ENCODE measurements at places on chromosomes 12 and 14.

DNA sequence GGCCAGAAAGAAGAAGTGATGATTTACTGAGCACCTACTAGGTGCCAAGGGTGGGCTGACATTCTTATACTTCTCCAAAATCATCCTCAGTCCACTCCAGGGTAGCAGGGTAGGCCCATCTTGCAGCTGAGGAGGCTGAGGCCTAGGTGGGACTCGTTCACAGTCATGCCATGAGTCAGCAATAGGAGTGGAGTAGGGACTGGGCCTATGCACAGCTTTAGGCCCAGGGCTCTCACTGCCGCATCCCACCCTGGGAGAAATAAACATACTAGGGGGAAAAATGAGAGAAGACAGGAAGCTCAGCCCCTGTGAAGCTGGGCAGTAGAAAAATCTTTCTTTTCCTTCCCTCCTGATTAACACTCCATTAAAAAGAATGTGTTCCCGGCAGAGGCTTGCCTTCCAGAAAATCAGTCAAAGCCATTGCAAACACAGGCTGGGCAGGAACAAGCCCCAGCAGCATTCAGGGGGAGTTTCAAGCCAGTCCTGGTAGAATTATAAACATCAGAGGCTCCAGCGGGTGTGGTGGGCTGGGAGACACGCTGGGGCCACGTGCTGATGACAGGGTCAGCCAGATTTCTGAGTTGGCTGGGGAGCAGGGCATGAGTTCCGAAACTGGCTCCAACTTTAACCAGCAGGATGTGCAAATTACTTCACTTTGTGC is 1.8 kb downstream of the HSPB8 start:
- no peak for DNase-seq

- DNase-seq, result no peak
Measured at GRCh38 chr14:23063601-23064000, 6.3 kb upstream of the CDH24 start.

DNA sequence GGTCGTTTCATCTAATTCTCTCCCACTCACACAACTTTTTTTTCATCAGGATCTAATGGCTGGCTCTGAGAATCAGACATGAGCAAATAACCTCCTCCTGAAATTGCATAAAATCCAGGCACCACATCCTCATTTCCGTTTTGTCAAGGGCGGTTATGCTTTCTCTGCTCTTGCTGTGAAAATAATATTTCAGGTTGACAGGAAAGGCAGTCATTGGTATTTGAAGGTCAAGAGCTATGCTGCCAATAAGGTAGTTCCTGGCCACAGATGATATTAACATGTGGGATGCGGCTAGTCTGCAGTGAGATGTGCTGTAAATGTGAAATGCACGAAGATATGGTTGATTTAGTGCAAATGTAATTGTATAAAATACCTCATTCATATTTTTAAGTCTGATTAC is 870.2 kb upstream of the TMEM132C start:
- no peak for DNase-seq

- no peak for DNase-seq
Measured at GRCh38 chr14:52706286-52706685, 714 bp upstream of the PSMC6 start.

DNA sequence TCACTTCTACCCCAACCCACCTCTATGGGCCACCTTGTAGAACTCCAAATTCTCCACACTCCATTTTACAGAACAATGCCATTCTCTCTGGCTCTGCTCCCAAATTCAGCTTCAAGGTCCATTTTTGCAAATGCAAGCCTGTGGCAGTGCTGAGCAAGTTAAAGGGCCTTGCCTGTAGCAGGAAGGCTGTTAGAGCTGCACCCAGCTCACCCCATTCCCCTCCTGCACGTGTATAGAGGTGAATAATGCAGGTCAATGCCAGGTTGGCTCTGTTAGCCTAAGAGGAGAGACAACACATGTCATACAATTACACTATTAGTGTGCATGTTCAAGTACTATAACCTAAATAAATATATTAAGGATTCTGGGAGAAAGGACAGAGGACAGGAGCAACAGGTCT is 120.4 kb downstream of the TBX5 start:
- DNase-seq, result no peak

DNA sequence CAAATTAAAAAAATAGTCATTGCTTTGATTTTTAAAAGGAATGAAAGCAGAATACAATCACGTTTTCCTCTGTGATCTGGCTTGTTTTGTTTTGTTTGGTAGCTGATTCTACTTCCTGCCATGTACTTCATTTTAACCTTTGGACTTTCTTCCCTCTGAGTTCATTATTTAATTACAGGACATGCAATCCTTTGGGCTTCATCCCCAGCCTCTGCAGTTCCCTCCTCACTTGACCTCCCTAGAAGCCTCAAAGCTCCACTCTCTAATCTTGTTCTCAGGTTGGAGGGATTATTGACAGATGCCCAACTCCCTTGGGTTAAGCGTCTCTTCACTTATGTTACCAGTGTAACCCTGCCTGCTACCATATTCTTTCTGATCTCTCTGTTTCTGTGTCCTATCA is 967.9 kb upstream of the SEL1L start:
- DNase-seq, result no peak

DNA sequence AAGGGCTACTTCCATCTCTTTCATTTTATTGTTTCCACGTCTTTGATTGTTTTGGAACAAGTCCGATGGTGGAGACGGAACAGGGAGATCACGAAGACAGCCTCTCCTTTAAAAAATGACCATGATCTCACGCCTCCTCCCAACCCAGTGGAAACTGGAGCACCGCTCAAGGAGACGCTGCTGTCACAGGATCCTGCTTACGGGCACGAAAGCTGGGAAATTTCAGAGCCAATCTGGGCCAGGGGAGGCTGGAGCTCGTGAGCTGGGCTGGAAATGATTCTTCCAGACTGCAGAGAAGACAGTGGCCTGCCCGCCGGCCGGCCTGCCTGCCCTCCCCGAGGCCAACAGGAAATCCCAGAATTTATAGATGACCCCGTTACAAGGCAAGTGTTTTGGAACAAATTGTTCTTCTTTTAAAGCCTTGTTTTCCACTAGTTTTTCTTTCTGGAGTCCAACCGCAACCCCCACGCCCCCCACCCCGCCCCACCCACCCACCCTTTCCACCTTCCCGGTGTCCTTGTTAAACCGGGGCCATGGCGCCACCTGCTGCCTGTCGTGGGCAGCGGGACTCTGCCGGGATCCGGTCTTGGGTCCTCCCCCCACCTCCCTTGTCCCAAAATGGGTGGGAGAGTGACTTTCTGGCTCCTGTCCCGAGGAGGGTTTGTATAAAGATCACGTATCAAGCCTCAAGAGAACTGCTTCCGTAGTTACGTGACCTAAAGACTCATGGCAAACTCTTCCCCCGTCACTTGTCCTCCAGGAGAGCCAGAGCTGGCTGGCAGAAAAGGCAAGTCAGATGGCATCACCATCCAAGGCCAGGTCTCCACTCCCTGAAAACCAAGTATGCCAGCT is 40.3 kb downstream of the MAP1LC3B2 start:
- peak; percentile 80 for DNase-seq

- DNase-seq, result peak; percentile 88
Measured at GRCh38 chr14:70045844-70046535, 142.8 kb downstream of the SLC8A3 start.

DNA sequence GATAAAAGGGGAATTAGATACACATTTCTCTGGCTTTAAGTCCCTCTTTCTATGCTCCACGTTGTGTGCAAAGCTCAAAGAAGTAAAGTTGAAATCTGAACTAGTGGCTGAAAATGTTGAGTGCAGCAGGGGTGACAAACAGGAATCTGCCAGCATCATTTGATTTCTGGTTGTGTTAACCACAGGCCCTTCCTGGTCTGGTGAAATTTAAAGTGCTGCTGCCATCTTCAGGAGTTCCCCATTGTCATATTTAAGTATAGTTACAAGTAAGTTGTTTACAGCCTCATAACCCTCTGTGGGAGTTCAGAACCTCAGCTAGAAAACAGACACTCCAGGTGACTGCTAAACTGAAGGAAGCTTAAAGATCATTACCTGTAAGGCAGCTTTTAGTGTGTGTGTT is 90.9 kb upstream of the CCDC196 start:
- no peak for DNase-seq

DNA sequence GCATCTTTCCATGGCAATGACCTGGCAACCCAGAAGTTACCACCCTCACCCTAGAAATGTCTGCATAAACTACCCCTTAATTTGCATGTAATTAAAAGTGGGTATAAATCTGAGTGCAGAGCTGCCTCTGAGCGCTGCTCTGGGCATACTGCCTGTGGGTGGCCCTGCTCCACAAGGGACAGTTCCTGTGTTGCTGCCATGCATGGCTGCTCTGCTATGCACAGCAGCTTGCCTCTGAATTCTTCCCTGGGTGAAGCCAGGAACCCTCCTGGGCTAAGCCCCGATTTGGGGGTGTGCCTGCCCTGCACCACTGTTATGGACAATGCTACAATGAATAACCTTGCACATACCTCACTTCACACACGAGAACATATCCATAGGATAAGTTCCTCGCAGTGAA is 35.7 kb upstream of the GPR132 start:
- DNase-seq, result no peak

DNA sequence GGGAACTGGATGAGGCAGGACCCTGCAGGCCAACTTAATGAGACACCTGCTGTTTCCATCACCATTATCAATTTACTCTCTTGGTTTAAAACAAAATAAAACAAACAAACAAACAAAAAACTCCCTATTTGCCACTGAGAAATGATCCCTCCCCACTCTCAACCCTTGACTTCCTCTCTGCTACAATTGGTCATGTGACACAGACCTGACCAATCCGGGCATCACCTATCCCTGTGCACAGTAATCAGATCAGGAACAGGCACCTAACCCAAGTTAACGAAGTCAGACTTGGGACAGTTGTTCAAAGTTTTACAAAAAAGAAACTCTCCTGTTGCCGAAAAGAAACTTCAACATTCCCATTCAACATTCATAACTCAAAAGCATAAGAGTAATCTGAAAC is 58.4 kb downstream of the NELL2 start:
- no peak for DNase-seq

- DNase-seq, result no peak
Measured at GRCh38 chr14:22297376-22297775, 291.6 kb downstream of the DAD1 start.
